CD14-positive monocyte (primary cell): ENCODE measurements at places on chromosomes 13 and 19. TPM values are rescaled to one million over a fixed set of nuclear protein-coding genes. Genes with fewer than 3 reads are reported as not detected.

The EFNB2 gene
- not detected for polyA plus RNA-seq

The ADGRE2 gene
- 13.1 TPM for polyA plus RNA-seq

The CAPNS1 gene
- polyA plus RNA-seq, result 740 and 1,151 TPM in 2 replicates

The IGFL2 gene
- polyA plus RNA-seq, result not detected

The ERCC1 gene
- polyA plus RNA-seq, result 78.2 and 105 TPM in 2 replicates

The FFAR1 gene
- polyA plus RNA-seq, result 0.04 TPM in 2 replicates

The KRTDAP gene
- not detected in 2 replicates for polyA plus RNA-seq

The PRR20D gene
- not detected for polyA plus RNA-seq

The PRODH2 gene
- not detected in 2 replicates for polyA plus RNA-seq
